Non-pigmented ciliary epithelial cell (primary cell): ENCODE measurements at places on chromosomes 7 and 10.

GRCh38 chr10:4081685-4082111 lies 296.7 kb upstream of the KLF6 start:
- no peak for DNase-seq

DNA sequence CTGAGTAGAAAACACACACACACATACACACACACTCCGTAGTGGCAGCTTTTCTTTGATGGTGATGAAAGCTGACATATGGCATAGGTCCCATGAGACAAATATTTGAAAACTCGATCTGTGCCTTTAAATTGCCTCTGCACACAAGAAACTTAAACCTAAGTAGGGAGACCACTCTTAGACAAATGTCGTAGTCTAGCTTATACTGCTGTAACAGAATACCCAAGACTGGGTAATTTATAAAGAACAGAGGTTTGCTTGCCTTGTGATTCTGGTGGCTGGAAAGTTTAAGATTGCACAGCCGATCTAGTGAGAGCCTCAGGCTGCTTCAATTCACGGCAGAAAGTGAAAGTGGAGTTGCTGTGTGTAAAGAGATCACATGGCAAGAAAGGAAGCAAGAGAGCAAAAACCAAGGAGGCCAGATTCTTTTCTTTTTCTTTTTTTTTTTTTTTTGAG lies 489.4 kb upstream of the SORCS1 start:
- DNase-seq: peak; percentile 10

DNA sequence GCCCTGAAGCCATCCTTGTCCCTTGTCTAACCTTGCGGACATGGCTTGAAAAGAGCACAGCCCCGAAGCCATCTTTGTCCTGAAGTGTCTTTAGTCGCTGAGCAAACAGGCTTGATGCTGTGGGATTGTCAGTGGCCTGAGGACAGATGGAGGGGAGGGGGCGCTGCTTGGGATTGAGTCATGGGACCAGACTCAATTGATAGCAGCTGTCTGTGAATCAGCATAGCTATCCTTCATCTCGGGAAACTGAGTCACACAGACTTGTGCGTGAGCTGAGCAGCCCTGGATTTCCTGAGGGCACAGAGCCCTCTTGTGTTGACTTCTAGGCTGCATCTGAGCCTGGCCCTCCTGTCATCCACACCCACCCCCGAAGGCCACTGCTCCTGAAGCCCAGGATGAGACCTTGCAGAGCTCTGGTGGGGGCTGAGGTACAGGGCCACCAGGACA lies 14.4 kb downstream of the MYO1G start:
- DNase-seq: no peak

DNA sequence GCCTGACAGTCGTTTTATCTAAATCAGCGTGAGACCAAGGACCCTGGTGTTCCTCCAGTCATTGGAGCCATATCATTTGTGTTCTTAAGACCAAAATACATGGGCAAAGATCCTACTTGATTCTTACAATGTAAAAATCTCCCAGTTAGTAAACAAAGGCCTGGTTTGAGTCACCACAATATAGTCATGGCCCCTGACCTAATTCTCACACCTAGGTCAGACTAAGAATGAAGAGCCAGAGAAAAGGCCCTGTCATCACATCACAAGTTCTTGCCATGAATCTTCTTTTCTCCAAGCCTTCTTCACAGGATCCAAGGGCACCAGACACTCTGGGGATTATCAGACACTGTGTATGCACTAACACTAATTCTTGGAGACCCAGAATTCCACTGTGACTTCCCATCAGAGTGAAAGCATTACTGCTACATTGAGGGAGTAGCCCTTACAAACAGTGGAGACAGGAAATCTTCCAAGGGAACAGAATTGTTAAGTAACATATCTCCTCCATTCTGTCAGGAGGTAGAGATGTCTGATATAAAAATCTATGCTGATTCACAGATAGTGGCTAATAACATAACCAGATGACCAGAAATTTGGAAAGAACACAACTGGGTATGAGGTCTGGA lies 7.6 kb upstream of the ERVW-1 start:
- DNase-seq: no peak

DNA sequence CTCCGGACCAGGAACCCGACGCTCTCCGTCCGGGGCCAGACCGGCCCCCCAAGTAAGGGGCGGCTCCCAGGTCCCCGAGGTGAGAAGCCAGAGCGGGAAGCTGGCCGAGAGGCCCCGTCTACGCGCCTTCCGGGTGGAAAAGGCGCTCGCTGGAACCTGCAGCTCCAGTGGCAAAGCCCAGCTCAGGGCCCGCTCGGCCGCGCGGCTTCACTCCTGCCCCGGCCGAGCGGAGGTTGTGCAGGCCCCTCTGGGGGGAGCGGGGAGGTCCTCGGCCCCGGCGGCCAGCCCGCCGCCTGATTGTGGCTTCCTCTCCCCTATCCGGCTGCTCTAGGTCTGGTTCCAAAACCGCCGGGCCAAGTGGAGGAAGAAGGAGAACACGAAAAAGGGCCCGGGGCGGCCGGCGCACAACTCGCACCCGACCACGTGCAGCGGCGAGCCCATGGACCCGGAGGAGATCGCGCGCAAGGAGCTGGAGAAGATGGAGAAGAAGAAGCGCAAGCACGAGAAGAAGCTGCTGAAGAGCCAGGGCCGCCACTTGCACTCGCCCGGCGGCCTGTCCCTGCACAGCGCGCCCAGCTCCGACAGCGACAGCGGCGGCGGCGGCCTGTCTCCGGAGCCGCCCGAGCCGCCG lies 2.9 kb downstream of the UNCX start:
- no peak for DNase-seq

- DNase-seq: no peak
Observed at GRCh38 chr7:99719996-99720769, 14.8 kb downstream of the CYP3A7 start.

DNA sequence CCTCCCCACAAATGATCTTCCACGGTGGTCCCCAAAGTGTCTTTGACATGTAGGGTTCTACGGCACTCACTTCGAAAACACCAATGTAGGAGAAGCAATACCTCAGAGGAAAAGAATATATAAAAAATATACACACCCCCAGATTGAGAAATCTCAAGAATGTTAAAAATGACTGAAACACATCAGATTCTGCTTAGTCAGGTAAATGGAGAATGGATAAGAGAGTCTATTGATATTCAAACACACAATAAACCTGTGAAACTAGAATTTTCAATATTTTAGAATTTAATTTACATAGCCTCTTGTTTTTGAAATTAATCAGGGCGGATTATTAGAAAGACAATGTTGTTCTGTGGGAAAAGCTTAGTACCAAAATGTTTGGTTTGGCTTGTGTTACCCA lies 712.4 kb downstream of the GATA3 start:
- no peak for DNase-seq

GRCh38 chr10:50470798-50471582 lies 152.8 kb downstream of the SGMS1 start:
- DNase-seq: no peak

- no peak for DNase-seq
Observed at GRCh38 chr7:44064791-44065430, 456 bp downstream of the PGAM2 start.

DNA sequence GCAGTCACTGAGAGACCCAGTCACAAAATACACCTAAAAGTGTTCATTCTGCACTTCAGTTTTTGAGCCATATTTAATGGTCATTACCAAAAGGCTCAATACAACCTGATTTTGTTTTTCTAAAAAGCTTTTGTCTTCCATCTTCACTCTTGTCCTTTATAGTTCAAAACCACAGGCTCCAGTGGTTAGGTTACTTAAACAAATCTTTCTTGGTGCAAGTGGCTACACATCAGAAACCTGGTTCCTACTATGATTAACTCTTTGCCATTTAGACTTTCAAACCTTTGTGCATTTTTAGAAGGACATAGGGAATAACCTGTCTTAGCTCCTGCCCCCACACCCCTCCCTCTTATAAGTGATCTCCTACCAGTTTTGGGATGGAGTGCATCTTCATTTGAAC lies 135.8 kb downstream of the STRA8 start:
- no peak for DNase-seq

DNA sequence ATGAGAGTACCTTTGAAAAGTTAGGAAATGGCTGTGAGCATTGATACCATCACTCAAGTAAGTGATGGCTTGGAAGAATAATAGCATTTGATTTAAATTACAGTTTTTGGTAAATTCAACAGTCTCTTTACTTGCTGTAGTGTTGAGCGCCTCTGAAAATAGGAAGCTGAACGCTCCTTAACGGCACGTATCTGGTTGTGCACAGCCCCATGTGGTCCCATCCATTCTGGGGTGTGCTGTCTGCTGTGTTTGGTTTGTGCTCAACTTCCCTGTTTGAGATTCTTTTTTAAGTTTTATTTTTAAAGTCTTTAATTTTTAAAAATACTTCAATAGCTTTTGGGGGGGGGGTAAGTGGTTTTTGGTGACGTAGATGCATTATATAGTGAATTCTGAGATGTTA lies 51.5 kb downstream of the DNAJB6 start:
- DNase-seq: no peak

- DNase-seq: no peak
Observed at GRCh38 chr10:61825628-61826027, 75.9 kb upstream of the ARID5B start.

DNA sequence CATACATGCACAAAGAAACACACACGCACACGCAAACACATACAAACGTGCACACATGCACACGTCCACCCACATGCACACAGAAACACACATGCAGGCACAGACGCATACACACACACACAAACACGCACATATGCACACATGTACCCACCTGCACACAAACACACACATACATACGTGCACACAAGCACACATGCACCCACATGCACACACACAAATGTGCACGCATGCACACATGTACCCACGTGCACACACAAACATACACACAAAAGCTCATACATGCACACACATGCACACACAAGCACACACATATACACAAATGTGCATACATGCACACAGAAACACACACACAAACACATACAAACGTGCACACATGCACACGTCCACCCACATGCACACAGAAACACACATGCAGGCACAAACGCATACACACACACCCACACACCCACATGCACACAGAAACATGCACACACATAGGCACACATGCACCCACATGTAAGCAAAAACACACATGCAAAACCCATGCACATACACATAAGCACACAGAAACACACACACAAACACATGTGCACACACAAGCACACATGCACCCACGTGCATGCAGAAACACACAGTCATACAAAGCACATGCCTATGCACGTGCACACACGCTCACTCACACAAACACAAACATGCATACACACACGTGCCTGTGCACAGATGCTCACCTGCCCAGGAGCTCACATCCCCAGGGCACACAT lies 44.8 kb downstream of the FOXL3 start:
- DNase-seq: no peak

GRCh38 chr10:100823194-100823593 lies 77.8 kb downstream of the PAX2 start:
- no peak for DNase-seq

DNA sequence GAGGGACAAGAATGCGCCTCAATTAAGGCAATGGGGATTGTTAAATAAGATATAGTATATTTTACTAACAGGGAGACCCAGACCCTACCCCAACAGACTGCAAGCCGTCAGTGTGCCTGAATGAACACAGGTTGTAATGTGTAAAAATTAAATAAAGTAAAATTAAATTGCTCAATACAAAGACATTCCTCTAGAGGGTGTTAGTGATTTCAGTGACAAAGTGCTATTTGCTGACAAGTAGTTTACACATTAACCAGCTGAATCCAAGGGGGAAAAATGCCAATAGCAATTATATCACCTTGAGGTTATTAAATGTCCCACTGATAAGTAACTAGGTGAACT lies 110.5 kb downstream of the EBF3 start:
- DNase-seq: no peak

DNA sequence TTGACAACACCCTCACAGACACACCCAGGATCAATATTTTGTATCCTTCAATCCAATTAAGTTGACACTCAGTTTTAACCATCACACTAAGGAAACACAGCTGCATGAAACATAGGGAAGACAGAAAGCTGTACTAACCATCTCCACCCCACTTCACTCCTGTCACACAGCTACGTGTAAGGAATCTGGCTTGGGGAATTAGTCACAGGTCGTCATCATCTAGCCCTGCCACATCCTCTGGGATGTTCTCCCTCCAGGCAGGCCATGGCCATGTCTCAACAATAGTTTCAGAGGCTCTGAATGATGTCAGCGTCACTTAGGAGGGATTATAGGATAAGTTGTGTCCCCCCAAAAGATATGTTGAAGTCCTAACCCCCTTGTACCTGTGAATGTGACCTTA lies 10.8 kb upstream of the SEMA3C start:
- no peak for DNase-seq

GRCh38 chr10:62233356-62234076 lies 35.1 kb downstream of the RTKN2 start:
- no peak for DNase-seq

DNA sequence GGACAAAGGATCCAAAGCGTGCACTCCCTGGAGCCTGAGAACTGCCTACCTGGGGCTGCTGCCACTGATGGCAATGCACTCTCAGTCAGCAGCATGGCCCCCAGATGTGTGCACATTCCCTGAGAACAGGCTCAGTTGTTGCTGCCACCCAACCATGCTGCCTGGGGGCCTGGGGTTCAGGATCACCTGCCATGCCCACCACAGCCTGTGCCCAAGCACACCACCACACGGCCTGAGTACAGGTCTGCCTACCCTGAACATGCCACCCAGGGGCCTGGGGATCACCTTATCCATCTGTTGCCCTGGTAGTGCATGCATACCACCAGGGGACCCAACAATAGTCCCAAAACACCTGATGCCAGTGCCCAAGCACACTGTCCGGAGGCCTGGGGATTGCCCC lies 1174.5 kb downstream of the SORCS1 start:
- no peak for DNase-seq

- DNase-seq: no peak
Observed at GRCh38 chr7:121608785-121609184, 212.7 kb upstream of the FAM3C start.

DNA sequence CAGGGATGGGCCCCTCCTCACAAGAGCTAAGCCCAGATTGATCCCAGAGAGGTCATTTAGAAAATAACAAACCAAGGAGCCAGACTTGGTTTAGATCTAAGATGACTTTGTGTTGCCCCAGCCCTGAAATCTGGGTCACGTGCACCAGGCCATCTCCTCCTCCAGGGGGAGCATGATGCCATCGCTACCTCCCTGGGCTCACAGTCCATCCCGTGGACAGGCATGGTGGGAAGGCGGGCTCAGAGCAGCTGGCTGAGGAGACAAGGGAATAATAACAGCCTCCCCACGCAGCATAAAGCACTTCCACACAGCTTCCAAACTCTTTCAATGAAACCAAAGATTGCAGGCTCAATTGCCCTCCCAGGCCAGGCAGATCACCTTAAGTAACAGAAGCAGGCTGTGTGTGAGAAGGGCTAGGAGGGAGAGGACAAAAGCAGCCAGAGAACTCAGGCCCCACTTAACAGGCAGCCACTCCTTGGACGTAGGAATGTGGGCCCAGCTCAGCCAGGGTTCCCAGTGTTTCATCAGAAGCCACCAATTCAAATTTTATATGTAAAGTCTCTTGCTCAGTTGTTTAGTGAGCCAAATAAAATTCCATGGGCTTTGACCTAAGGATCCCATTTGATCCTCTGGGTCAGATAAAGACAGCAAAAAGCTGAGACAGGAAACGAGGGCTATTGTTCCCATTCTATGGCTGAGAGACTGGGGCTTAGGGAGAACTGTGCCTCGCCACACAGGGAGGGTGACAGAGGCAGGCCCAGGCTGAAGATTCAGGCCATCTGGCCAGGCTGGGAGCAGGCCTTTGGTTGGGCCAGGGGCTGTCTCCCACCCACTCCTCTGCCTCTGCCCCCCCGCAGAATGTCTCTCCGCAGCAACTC lies 100.2 kb downstream of the COL13A1 start:
- peak; percentile 17 for DNase-seq

GRCh38 chr10:64738462-64738861 lies 1217.3 kb downstream of the REEP3 start:
- no peak for DNase-seq
